Activated T-helper 1 cell treated with Interleukin-2 at 50 U/mL for 16 hours (primary cell): ENCODE measurements at places on chromosomes 12 and 14.

GRCh38 chr14:65926504-65926903 is 514.0 kb downstream of the FUT8 start:
- no peak for DNase-seq

- DNase-seq: peak; percentile 64
Observed at GRCh38 chr14:20662968-20663732, 21.2 kb upstream of the RNASE4 start.

DNA sequence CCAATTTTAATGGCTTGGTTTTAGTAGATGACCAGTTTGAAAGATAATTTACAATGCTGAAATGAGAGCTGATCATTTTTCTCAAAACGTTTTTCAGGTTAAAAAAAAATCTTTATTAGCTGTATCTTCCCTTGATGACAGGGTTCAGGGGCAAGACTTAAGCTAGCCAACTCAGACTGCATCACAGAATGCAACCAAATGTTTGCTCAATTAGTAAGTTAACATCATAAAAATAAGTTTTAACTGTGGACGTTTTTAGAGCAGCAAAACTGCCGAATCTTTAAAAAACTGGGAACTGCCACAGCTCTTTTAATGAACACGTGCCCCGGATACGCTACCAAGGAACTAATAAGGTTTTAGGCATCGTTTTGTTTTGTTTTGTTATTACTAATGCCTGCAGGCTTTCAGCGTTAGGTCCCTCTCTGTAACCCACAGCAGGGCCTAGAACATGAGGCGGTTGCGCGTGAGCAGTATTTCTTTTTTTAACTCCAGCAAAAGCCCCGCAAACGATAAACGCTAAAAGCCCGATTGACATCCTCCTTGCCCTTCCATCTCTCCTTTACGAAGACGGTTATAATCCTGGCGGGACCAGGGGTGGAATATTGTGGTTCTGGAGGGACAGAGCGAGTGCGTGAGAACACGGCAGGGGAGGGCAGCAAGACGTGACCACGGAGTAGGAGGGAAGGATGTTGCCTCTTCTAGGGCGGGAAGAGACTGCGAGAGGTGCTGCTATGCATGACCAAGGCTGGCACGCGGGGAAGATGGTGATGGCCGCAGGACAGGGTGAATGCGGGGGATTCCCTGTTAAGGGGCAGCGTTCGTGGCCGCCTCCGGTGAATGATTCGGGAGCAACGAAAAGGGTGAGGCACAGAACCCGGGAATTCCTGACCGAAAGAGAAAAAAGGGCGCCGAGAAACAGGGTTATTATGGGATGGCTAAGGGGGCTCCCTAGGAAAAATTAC is 652 bp downstream of the SUPT16H start:
- DNase-seq: peak; percentile 24

DNA sequence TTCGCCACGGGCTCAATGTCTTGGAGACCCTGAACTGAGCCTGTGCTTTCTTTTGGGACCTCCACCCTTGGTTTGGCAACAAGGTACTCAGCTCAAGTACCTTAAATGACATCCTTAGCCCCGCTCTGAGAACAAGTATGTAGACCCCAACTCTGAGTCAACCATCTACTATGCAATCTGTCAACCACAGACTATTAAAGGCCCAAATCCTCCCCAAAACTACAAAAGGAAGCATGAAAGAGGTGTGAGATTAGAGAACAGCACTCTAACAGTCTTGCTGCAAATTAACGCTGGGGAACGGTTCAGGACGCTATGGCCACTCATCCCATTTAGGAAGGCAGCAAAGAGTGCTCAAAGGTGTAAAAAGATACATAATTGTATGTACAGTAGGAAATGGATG is 52.1 kb downstream of the CCDC88C start:
- DNase-seq: no peak

- DNase-seq: no peak
Observed at GRCh38 chr12:116244474-116245090, 32.9 kb downstream of the MED13L start.
